ENCODE measurements at places on chromosomes 3 and 15.

GRCh38 chr15:50107591-50108408 lies 11.2 kb downstream of the ATP8B4 start:
- DNase-seq, result no peak

DNA sequence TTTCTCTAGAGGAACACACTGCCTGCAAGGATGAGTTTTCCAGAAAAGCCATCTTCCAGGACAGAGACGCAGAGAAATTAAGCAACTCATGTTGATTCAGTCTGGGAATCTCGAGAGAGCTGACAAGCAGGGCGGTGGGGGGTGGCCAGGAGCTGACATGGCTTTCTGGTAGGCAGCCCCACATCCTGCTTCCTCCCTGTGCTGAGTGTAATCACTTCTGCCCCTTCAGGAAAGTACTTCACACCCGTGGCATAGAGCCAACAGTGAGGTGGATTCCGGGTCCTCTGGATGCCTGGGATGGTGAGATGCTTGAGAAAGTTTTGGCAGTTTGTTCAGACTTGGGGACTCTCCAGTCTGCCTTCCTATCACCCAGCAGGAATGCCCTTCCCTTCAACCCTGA lies 221.1 kb downstream of the SLCO3A1 start:
- no peak for DNase-seq

- DNase-seq, result peak; percentile 85
Observed at GRCh38 chr3:14876921-14877333, 58.2 kb downstream of the FGD5 start.

- no peak for DNase-seq
Observed at GRCh38 chr15:83837945-83838571, 184.1 kb downstream of the ADAMTSL3 start.

GRCh38 chr3:167728176-167728575 lies 6.5 kb downstream of the PDCD10 start:
- DNase-seq, result no peak

DNA sequence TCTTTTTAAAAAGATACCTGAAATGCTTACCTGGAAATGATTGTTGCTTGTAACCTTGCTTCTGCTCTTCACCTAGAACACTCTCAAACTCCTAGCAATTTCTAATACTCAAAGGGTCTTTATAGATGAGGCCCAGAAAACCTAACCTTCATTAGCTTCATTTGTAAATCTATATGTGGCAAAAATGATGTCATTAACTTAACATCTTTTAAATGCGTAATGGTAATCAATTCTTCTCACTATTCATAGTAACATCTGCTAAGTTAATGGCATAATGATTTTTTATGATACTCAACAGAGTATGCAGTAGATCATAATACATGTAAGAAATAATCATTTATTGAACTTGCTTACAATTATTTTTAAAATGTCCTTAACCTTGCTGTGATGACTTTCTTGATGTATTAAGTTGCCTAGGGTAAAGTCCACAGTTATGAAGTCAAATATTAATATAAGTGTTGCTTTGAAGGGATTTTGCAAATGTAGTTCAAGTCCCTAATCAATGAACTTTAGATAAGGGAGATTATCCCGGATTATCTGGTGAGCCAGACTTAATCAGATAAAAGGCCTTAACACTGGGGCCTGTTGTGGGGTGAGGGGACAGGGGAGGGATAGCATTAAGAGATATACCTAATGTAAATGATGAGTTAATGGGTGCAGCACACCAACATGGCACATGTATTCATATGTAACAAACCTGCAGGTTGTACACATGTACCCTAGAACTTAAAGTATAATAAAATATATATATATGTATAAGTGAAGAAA lies 10.1 kb upstream of the SERPINI2 start:
- no peak for DNase-seq

DNA sequence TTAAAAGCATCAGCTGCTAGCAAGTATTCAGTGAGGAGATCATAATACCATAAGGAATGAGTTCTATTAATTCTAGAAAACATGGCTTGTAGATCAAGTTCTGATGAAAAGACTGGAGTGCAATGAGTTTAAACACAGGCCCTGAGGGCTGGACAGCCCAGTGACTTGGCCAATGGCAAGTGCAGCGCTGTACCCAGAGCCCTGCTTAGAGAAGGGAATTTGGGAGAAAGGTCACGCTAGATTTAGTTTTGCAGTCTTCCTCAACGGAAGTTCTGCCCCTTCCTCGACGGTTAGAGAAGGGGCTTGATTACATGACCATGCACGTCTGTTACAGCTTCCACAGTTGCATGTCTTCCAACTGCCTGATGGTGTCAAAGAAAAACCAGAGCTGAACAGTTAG lies 4.0 kb downstream of the TMEM212 start:
- no peak for DNase-seq

DNA sequence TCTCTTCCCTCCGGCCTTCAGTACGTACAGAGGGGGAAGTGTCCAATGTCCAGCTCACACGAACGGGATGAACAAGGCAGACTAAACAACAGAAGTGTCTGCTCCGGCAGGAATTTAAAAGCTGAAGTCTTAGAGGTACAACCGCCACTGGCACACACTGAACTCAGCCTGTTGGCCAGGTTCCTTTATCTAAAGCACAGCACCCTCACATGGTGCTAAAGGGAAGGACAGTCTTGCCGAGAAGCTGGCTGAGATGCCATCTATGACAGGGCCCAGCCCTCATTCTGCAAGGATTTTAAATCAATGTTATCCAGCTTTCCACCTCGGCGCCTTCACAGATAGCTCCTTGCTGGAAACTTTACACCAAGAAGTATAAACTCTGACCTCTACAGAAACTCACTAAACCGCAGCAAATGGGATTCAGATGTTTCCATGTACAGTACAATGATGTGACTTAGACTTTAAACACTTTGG lies 2.8 kb downstream of the ADAMTS17 start:
- DNase-seq, result peak; percentile 65

- no peak for DNase-seq
Observed at GRCh38 chr15:88003541-88004327, 252.8 kb downstream of the NTRK3 start.

- DNase-seq, result no peak
Observed at GRCh38 chr3:133408366-133408765, 8.5 kb downstream of the BFSP2 start.

- no peak for DNase-seq
Observed at GRCh38 chr15:61841466-61841865, 218.8 kb downstream of the VPS13C start.

DNA sequence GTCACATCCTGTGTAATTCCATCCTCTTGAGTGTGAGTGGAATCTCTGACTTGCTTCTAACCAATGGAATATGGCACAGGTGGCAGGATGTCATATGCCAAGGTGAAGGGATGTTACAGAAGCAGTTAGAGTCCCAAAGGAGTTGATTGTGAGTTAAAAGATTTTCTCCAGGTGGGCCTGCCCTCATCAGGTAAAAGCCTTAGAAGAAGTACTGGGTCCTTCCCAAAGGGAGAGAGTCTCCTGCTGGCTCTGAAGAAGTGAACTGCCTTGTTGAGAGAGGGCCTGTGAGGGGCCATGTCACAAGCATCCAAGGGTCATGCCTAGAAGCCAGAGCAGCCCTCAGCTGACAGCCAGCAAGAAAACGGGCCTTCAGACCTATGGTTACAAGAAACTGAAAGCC lies 13.1 kb downstream of the CMTM7 start:
- no peak for DNase-seq

- DNase-seq, result no peak
Observed at GRCh38 chr3:100603469-100603868, 5.9 kb upstream of the ADGRG7 start.

DNA sequence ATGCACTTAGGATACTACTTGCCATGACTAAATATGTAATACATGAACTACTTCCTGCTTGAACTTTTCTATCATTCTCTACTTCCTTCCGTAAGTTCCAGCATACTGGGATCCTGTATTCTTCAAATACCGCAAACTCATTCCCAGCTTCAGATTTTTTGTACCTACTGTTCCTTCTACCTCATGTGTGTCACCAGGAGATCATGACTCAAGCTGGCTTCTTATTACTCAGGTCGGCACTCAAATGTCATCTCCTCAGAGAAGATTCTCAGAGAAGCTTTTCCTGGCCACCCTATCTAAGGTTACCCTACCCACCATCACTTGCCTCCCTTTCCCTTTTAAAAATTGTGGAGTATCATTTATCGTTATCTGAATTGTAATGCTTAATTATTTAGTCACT lies 66.7 kb downstream of the RFX7 start:
- DNase-seq, result no peak

DNA sequence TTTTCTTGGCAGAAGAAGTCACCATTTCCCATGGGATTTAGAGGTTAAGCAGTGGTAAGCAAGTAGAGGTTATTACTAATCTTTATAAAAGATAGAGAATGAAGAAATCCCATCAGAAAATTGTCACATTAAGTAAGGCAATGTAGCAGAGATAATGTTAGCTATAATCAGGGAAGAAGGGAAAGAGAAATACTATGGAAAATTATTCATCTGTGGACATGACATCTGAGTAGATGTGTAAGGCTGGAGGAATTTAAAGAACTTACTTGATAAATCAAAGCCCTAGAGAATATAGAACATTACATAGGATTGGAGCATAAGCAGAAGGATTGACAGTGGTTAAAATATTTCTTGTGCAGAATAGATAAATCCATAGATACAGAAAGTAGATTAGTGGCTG lies 553.1 kb upstream of the CBLB start:
- no peak for DNase-seq

DNA sequence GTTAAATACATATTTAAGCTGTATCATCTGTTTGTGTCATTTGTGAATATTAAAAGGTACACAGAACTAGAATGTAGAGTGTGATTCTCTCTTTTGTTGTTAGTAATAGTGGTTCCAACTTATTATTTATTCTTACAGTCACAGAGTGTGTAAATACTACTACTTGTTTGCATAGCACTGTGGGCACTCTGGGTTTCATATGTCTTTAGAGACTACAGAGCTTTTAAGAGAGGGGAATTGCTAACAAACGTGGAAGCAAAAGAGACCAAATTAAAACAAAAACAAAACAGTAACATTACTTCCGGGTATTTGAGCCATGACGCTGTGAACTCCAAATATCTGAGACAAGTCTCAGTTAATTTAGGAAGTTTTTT lies 828.0 kb upstream of the DPPA4 start:
- DNase-seq, result no peak

- no peak for DNase-seq
Observed at GRCh38 chr15:41801850-41802455, 25.9 kb upstream of the JMJD7 start.

GRCh38 chr3:190130696-190131095 lies 10.0 kb upstream of the P3H2 start:
- DNase-seq, result no peak

DNA sequence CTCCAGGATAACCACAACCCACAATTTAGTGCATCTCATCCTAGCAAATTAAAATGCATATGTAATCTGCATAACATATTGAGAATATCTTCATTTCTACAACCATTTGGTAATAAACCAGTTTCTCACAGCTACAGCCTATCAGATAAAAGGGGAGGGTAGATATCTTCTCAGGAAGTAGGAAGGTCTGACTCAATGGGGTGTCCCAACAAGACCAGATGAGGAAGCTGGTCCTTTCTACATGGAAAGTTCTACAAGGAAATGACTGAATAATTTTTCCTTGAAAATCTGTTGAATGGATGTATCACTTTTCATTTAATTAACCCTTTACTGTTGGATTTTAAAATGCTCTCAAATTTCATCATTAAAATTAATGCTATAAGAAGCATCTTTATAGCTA lies 17.4 kb upstream of the TMPRSS7 start:
- DNase-seq, result no peak

DNA sequence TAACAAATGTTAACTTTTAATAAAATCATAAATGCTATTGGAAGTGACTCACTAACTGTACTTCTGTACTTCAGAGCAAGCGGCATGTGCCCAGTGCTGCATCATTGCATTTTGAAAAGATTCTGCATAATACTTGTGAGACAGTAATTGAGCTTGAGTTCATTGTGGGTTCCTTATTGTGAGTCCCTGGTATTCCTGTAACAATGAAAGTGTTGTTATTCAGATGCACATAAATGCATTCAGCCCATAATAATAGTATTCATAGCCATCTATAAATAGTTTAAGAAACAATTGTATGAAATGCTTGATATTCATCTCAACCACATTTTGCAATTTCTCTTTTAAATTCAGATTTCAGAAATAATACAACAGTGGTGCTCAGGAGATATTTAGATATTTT lies 976.4 kb downstream of the CADM2 start:
- no peak for DNase-seq

DNA sequence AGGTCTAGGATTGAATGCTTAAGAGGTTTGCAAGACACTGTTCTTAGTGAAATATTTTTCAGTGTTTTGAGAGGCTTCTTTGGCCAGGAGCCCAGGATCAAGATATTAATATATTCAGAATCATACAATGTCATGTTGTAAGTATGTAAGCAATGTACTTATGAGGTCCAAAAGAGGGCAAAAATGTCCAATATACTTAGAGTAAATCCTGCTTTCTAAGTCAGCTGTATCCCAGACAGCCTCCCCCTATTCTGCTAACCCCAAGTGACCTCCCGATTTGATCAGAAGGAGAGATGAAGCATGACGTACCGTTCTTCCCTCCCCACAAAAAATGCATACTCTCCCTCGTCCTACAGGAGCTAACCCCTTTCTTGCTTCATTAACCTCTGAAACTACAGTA lies 70.9 kb downstream of the CHAC1 start:
- DNase-seq, result no peak

GRCh38 chr15:34818526-34818925 lies 23.2 kb upstream of the ACTC1 start:
- no peak for DNase-seq

DNA sequence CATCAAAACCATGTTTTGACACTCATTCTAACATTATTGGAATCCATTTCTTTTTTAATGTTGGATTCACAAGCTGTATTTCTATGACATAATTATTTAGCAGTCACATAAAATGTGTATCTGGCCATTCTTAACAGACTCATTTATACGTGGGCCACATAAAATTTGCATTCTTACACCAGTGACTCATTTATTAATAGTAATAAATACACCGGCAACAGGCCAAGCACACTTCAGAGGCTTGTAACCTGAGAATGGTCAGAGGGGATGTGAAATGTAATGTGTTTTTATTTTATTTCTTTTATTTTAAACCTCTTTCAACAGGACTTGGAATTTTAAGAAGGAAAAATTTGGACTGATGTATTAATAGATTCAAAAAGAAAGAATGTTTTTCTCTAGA lies 384.9 kb upstream of the RARB start:
- DNase-seq, result no peak

GRCh38 chr3:63945558-63946096 lies 33.4 kb upstream of the SCAANT1 start:
- DNase-seq, result no peak

GRCh38 chr3:190972196-190972595 lies 109.7 kb upstream of the GMNC start:
- DNase-seq, result no peak

DNA sequence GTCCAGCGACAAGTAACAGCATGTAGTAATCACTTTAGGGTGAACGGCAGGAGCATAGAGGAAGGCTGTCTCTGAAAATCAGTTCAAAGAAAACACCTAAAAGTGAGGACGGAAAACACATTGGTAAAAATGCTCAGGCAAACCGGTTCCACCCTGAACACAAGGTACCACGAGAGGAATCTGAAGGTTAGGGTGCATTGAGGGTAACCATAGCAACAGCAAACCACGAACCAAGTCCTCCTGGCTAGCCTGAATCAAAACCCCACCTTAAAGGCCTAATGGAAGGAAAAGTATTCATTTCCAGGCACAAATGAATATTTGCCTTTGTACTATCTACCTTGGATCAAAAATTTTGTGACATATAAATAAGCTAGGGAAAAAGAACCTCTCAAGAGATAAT lies 315.0 kb downstream of the OCA2 start:
- DNase-seq, result no peak

GRCh38 chr3:160008961-160009360 lies 20.3 kb downstream of the IL12A start:
- DNase-seq, result no peak

GRCh38 chr3:27323087-27323570 lies 46.1 kb downstream of the NEK10 start:
- DNase-seq, result no peak
